ENCODE measurements at places on chromosomes 5 and 9.

- DNase-seq: no peak
These were observed 33.4 kb downstream of the CEMIP2 start for GRCh38 chr9:71734950-71735349.

- DNase-seq: no peak
These were observed 891.3 kb downstream of the TLE1 start for GRCh38 chr9:80797831-80798688.

GRCh38 chr5:34959323-34959722 lies 30.0 kb downstream of the DNAJC21 start:
- no peak for DNase-seq

GRCh38 chr5:171149772-171150171 lies 159.3 kb upstream of the TLX3 start:
- DNase-seq: no peak

- DNase-seq: peak; percentile 78
These were observed at the start of gene IL6ST for GRCh38 chr5:55994495-55994997. IL6ST (minus strand) TSS chr5:55994963; CDS start chr5:55976278, 18,685 bp downstream.

DNA sequence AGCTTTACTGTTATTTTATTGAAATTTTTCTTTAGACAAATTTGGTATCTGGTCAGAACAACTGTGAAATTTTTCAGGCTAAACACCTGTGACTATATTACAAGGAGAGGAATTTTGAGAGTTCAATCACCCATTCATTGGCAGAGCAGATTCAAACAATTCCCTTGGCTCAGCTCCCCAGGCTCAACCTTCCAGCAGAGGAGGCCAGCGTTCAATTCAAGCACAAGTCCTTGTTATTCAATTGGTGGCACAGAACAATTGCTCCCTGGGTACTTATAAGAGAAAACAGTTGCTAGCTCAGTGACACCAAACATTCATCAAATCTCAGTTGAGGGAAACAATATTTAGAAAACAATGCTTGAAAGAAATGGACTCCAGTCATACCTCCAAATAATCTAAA lies 83.3 kb downstream of the SUSD1 start:
- DNase-seq: no peak

DNA sequence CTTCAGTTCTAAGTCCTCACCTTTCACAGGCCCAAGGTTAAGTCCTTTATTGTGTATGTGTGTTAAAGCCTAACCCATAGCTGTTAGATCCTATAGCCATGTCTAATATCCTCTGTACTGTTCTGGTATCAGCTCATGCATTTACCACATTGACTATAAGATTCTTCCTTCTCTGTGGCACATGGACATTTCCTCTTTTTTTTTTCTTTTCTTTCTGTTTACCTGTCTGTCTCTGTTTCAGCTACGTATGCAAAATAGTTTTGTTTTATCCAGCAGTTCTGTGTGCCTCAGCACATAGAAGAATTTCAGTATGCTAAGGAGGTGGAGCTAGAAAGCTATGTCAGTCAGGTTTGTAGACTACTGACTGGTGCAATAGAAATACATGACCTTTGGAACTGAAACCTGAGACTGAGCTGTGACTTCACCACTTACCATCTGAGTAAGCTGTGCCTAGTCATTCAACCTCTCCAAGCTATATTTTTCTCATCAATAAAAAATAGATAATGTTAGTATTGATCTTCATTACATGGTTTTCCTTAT lies 155.6 kb upstream of the VLDLR start:
- no peak for DNase-seq

DNA sequence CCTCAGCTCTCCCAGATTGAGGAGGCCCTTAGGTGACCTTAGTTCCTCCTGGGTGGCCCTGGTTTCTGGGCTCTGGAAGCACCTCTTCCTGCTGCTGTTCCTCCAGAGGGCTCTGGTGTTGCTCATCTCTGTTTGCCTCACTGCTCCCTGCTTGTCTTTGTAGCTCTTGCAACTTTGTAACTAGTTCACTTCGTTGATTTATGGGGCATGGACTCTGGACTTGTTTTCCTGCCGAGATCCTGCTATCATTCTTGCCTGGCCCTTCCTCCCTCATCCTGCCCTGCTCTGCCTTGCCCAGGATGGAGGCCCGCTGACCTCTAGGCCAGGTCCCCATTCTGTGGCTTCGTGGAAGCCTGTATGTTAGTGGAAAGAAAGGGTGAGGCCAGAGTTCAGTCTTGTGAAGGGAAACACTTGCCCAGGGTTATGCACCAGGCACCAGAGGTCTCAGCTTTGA lies 169.3 kb downstream of the MACROH2A1 start:
- DNase-seq: no peak

DNA sequence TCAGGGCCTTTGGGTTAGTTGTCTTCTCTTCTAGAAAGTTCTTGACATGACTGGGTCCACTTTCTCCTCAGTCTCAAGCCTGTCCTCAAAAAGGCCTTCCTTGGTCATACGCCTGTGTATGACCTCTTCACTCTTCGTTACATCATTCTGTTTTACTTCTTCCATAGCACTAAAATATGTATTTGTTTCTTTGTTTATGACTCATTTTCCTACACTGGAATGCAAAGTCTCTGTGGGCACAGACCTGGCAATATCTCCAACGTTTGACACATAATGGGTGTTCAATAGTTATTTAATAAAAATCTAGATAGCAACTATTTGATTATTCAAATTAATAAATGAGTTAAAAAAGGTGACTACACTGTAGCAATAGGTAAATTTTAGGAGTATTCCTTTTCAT lies 85.1 kb downstream of the YIPF5 start:
- no peak for DNase-seq

- no peak for DNase-seq
These were observed 7.8 kb downstream of the NINJ1 start for GRCh38 chr9:93126151-93126781.

GRCh38 chr9:129609486-129610212 lies 11.3 kb downstream of the C9orf50 start:
- no peak for DNase-seq

DNA sequence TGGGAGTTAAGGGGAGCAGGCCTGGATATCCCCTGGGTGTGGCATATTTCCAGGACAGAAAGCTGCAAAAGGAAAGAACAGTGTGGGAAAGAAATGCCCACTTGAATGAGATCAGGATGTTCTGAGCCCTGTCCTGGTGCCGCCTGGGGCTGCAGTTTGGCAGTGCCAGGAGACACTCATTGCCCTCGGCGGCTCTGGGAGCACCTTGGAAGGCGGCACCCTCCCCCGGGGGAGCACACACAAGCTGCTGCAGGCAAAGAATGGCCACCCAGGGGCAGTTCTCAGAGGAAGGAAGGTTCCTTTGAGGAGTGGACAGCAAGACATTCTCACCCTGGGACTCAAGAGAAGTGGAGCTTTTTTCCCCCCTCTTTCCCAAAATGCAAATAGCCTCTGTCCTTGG lies 305.3 kb downstream of the NTRK2 start:
- DNase-seq: no peak

- DNase-seq: no peak
These were observed 311.4 kb downstream of the TLE4 start for GRCh38 chr9:79883073-79883645.

DNA sequence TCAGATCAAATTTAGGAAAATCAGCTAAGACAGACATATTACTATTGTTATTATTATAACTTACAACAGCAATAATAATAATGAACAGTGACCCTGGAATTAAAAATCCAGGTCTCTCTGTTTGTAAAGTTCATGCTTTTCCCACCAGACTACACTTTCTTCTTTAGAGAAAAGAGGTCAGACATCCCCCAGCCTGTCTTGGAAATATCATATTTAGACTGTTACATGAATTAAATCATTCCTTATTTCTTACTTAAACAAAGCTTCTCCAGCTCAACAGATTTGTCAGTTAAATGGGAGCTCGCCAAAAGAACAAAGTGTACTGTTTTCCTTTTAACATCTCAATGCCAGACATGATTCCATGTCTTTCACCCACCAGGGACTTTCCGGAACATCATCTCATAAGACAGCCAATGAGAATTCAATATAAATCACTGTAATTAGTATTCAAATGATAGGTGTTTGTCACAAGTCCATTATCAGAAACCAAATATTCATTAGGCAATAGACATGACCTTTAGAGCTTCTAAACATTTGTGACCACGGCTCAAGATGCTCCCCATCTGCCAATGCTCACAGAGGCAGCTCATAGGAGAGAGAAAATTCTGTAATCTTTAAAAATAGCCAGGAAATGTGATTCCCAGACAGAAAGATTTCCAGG lies 351.9 kb downstream of the ENC1 start:
- no peak for DNase-seq

GRCh38 chr5:2756211-2757152 lies 5.0 kb upstream of the IRX2 start:
- no peak for DNase-seq

DNA sequence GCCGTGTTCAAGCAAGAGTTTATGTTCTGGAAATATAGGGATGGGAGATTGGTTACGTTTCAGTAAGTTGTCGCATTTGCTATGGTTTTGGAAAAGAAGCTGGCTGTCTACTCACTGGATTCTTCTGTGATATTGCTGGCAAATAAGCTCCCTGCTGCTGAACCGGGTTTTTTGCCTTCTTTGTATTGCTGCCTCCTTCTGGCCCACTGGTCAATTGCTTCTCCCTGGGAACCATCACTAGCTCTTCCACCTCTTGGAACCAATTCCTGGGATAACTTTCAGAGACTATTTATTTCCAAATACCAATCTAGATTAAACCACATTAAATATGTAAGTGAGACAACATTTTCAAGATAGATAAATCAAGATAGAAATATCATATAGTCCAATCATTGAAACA lies 43.0 kb downstream of the NUDT12 start:
- DNase-seq: no peak

DNA sequence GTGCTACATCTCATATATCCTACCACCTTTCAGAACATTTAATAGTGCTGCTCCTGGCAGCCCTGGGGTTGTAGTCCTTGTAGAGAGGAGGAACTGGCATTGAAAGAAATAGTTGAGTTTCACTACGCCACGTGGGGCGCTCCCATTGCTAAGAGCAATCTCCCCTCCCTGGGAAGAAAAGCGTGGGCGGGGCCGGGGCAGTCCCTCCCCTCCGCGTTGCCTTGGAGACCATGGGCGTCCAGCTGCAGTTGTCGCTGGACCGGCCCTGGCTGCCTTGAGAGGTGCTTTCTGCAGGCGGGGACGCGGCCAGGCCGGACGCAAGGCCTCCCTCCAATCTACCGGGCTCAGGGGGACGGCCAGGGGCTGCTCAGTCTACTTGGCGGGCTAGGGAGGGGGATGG lies 368 bp upstream of the CCDC180 start:
- no peak for DNase-seq

- no peak for DNase-seq
These were observed 36.8 kb upstream of the CDH6 start for GRCh38 chr5:31156631-31157160.

DNA sequence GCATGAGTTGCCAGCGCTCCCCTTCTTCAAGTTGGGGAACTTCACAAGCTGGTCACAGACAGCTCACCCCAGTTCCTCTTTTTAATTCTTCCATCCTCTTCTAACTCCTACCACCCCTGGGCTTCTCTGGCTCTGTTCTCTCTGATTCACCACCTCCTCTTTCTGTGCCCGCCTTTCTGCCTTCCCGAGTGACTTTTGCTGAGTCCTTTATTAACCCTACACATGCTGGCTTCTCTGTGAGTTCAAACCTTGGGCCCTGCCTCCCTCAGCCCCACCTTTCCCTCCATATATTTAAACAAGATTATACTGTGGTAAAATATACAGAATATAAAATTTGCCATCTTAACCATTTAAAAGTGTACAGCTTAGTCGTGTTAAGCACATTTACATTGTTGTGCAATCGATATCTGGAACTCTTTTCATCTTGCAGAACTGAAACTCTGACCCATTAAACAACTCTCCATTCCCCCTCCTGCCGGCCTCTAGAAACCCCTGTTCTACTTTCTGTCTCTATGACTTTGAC lies 32.0 kb downstream of the SLC46A2 start:
- no peak for DNase-seq

- DNase-seq: no peak
These were observed 651.9 kb downstream of the DTWD2 start for GRCh38 chr5:118336468-118336867.

GRCh38 chr5:138282920-138283742 lies 8.7 kb upstream of the GFRA3 start:
- DNase-seq: peak; percentile 19

- DNase-seq: no peak
These were observed 849.3 kb downstream of the TLE1 start for GRCh38 chr9:80839821-80840675.

GRCh38 chr5:155260798-155261197 lies 247.2 kb downstream of the KIF4B start:
- DNase-seq: no peak

DNA sequence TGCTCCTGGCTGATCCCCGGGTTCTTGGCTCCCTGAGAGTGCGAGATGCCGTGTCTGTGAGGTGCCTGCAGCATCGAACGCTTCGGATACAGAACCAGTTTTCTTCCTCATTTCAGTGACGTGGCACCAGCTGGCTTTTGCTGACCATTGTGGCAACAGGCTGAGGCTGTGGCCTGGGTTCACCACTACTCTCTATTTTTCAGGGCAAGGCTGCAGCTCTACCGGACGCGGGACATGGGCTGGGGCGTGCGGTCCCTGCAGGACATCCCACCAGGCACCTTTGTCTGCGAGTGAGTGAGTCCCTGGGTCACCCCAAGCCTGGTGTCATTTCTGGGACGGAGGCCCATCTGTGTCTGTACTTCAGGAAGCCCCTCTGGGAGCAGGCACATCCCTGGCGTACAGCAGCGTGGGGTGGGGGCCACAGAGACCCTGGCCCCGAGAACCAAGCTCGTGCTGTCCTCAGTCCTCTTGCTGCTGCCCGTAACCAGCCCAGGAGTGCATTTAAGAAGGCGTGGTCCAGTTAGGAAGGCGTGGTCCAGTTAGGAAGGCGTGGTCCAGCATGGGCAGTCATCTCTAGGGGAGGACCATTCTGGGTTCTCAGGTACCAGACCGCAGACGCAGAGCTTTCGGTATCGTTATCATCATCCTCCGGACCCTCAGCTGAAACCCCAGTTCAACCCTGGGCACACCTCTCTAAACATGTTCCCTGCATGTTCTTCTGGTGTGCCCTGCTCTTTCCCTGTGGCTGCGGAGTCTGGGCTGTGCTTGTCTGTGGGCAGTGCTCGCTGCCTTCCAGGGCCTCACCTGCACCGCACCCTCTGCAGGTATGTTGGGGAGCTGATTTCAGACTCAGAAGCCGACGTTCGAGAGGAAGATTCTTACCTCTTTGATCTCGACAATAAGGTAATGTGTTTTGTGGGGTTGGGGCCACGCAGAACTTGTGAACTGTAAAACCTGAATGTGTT lies 60.1 kb upstream of the CACNA1B start:
- DNase-seq: no peak

DNA sequence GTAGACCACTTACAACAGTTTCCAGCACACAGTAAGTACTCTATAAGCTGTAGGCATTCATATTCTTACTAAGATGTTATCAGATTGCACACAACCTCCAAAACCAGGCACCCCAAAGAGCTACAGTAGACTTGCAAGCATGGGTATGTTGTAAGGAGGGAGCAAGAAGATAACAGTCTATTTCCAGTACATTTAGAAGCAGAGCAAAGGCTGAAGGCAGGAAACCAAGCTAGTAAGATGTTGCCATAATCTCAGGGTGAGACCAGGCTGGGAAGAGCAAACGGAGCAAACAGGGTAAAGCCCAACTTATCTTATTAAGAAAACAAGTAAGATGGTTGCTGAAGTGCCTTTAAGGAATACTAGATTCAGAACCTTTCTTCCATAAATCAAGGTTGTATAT lies 161.1 kb downstream of the GLIS3 start:
- DNase-seq: no peak

GRCh38 chr9:131398204-131398603 lies 4.3 kb downstream of the PRRC2B start:
- no peak for DNase-seq
